ENCODE measurements at places on chromosomes 13 and 19.

DNA sequence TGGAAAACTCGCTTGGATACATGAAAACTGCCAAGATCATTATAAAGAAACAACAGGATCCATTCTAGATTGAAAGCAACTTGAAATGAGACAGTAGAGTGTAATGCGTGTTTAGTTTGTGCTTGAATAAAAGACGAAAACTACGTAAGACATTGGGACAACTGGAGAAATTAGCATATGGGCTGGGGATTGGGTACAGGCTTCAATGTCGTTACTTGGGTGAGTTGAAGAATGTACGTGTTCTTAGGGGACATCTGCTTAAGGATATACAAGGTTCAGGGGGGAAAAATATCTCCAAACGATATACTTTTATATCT is 471 bp upstream of the ERVK3-1 start:
- no peak for DNase-seq

DNA sequence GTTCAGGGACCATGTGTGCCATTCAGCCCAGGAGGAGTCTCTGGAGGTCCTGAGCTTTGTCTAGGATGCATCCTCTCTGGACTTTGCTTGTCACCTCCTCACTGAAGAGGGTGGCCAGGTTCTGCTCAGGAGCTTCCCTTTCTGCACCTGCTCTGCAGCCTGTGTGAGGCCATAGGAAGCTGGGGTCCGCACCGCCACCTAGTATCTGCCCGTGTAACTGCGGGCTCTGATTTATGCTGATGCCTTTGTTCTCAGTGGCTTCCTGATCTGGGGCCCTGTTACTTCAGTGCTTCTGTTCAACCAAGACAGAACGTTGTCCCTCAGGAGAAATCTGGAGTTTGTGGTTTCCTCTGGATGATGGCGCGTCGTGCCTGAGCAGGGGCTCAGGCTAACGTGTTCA is 15.5 kb downstream of the ZNF610 start:
- DNase-seq: no peak

DNA sequence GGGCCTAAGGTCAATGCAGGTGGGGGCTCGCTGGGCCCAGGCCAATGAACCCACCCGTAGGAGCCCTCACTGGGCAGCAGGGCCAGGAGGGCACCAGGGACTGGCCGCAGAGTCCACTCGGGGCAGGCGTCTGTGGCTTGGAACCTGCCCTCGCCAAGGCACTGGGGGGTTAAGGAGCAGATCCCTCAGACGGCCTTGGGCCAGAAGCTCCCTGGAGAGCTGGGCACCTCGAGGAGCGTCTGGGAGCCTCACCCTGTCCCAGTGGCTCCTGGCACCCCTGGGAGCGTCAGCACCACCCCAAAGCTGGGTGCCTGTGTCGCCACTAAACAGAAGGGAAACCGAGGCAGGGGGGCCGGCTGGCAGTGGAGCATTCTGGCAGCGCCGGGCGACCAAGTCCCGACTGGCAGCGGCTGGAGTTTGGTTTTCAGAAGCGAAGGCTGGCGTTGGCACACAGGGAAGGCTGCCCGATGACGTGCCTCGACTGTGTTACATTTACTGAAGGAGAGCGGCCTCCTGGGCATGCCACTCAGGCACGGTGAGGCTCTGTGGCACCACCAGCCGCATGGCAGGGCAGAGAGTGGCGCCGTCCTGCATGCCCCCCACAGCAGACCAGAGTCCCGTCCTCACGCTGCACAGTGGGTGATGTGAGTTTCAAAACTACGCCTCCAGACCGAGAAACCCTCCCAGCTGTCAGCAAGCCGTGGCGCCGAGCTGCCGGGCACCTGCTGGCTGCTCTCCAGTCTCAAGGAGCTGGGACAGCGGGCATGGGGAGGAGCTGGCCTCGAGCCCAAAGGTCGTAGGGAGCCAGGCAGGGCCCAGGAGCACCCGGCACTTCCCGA is 9.2 kb upstream of the MEX3D start:
- no peak for DNase-seq

DNA sequence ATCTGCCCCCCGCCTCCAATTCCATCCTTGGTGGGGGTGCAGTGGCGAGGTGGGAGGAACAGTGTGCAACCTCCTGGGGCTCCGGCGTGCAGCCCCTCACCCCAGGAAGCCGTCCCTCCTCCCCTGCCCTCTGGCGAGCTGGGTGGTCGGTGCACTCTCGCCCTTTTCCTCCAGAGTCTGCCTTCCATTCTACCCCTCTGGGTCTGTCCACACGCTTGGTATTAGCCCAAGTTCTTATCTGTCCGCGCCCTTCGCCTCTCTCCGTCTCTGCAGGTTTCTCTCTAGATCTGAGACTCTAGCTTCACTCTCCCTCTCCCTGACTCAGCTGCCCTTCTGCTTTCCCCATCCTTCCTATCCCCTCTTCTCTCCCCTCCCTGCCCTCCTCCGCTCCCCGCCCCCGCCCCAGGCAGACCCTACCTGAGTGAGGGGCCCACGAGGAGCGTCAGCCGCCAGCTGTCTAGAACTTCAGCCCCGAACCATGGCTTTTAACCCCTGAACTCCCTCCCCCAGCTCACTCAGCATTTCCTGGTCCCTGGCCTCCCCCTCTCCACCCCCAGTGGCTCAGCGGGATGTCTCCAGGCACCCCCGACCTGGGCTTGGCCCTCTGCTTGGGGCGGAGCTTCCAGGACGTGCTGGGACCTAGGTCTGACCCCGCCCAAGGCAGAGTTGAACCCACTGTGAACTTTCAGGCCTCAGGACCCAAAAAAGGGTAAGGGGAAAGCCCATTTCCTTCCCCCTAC is 499 bp upstream of the KLK13 start:
- no peak for DNase-seq

- no peak for DNase-seq
Measured at GRCh38 chr13:30329009-30329585, 21.7 kb upstream of the KATNAL1 start.

DNA sequence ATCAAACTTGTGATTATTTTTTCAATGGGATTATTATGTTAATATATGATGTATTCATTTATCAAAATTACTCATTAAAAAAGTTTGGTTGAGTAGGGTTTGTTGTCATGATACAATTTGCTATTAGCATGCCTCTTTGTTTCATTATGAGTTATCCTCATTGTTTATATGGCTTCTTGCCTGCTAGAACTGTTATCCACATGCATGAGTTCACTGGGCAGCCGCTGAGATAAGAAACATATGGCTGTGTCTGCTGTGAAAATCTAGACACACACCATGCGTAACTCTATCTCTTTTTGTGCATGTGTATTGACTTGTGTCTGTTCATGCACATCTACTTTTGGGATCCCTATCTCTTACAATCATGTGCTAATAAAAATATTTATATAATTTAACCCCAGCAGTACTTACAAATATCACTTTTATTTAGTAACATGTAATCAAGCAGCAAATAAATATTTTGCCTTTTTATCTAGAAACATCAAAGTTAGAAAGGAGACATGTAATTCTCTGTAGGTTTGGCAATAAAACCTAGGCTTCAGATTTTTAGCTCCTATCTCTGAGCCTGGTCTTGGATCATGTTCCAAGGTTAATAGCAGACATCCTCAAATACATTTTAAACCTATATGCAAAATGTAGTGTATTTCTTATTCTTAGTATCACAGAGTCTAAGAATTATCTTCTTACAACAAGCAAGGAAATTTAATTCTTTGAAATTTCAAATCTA is 11.2 kb upstream of the KLF12 start:
- no peak for DNase-seq

GRCh38 chr13:113275387-113275786 is 21.7 kb upstream of the LAMP1 start:
- DNase-seq: peak; percentile 62

DNA sequence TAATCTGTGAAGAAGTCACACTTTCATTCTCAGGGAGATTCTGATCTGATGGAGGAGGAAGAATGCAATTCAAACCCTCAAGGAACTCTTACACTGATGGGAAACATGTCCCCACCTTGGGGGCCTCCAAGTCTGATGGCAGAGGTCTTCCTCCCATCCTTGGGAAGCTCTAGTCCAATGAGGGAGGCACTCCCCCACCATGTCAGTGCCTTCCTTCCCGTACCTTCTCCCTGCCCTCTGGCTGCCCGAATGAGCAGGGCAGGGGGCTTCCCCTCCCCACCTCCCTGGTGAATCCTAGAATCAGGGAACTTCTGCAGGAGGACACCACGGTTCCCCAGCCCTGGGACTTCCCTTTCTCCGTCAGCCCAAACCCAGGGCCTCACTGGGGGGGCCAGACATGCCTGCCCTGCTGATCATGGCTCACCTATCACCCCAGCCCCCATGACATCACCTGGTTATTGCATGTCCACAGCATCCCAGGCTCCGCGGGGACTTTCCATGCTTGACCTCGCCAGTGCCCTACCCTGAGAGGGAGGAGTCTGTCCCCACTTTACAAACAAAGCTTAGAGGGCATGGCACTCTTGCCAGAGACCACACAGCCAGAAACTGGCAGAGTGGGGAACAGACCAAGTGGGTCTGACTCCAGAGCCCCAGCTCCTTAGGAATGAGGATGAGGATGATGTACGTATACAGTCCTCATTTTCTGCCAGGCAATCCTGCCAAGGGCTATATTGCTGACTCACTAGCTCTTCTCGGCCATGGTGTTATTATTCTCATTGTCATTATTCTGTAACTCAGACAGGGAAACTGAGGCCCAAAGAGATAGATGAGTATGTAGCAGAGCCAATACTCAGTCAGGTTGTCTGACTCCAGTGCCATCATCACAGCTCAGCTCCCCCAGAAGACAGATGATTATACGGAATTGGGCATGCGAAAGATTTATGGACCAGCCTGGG is 9.6 kb upstream of the BCL3 start:
- no peak for DNase-seq

DNA sequence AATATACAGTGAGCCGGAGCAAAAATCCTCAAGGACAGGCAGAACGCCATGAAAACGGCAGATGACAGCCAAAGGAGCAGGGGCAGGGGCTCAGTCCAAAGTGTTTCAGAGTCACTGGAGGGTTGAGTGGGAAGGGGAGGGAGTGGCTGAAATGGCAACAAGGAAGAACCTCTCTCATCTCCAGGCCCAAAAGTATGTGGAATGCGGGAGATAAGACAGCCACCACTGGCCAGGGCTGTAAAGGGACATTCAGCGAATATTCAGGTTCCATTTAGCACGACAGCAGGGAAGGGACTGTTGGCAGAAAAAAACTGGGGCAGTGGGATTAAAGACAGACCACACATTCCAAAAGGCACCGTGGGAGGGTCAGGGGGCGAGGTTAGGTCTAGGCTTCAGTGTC is 48.4 kb downstream of the USPL1 start:
- DNase-seq: no peak

DNA sequence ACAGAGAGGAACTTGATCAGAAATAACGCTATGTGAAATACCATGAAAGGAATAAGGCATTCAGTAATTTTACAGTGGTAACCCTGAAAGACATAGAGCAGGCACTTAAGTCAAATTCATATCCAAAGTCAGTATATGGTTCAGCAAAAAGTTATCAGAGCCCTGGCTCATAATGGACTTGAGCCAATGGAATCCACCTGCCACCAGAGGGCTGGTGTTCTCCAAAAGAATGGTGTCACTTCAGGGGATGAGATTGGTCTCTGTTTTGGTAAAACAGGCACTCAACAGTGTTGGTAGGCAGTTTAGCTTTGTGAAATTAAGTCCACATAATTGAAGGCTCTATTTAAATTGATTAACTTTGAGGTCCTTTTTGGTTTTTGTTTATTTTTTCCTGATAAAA is 93.9 kb downstream of the LIG4 start:
- DNase-seq: no peak

GRCh38 chr19:1945899-1946298 is 4.9 kb downstream of the CSNK1G2 start:
- DNase-seq: no peak

DNA sequence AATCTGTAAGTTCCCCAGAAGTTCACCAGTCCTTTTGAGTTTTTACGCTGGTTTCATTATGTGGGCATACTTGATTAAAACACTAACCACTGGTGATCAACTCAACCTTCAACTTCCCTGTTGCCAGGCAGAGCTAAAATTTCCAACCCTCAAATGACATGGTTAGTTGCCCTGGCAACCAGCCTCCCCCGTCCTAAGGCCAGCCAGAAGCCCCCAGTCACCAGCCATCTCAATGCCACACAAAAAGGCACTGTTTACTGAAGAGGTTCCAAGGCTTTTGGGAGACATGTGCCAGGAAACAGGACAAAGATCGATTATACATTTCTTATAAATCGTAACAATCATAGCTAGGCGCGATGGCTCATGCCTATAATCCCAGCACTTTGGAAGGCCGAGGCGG is 1.6 kb downstream of the ZNF649 start:
- DNase-seq: no peak

GRCh38 chr13:91576590-91576989 is 178.2 kb downstream of the GPC5 start:
- no peak for DNase-seq

GRCh38 chr19:35404879-35405622 is 34.2 kb downstream of the GPR42 start:
- peak; percentile 43 for DNase-seq

DNA sequence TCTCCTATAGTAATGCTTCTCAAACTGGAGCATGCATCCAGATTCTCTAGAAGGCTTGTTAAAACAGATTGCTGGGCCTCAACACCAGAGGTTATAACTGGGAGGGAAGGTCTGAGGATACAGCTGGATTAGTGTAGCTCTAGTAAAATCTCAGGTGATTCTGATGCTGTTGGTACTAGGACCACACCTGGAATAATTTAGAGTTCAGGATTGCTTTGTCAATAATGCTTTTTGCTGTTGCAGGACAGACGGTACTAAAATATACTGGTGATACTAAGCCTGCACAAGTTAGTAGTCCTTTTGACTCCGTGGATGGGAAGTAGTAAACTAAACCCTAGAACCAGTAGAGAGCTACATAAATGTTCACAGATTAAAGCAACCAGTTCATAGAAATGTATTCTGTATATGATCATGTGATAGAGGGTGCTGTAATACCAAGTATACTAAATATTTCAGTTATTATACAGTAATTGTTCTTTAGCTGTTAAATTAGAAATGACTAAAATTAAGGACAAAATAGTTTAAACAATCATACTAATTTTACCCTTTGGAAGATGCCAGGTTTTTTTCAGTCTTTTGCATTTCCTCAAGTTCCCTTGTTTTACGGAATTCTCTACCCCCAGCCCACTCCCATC is 258.2 kb upstream of the STARD13 start:
- no peak for DNase-seq

DNA sequence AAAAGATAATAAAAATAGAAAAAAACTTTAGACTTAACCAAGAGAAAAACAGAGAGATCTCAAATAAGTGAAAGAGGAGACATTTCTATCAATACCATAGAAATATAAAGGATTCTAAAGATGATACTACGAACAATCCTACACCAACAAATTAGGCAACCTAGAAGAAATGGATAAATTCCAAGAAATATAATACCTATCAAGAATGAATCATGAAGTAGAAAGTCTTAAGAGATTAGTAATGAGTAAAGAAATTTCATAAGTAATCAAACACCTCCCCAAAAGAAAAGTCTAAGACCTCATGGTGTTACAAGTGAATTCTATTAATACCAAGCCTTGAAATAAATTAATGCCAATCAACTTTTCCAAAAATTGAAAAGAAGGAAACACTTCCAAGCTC is 1584.5 kb upstream of the MIR17HG start:
- peak; percentile 23 for DNase-seq

GRCh38 chr19:1855828-1856255 is 7.5 kb downstream of the KLF16 start:
- no peak for DNase-seq

GRCh38 chr13:27962982-27963381 is 6.1 kb downstream of the CDX2 start:
- DNase-seq: no peak

GRCh38 chr19:30363073-30363472 is 9.1 kb upstream of the ZNF536 start:
- no peak for DNase-seq
